ENCODE measurements at places on chromosomes 11 and 22.

DNA sequence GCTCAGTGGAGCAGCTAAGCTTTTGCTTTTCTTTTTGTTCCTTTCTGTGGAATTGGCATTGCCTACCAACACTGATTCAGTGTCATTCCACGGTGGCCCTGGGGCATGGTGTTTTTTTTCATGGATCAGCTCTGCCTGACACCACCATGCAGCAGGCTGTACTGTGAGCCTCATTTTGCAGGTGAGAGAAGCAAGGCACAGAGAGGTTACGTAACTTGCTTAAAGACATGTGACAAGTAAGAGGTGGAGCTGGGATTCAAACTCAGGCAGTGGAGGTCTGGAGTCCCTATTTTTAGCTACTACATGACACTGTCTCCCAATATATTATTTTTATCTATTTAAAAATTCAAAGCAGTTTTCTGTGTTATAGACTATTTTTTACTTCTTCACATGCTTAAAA is 44.4 kb downstream of the APOL3 start:
- DNase-seq = no peak

- DNase-seq = no peak
These were observed 503.2 kb downstream of the OPCML start for GRCh38 chr11:133029107-133029506.

DNA sequence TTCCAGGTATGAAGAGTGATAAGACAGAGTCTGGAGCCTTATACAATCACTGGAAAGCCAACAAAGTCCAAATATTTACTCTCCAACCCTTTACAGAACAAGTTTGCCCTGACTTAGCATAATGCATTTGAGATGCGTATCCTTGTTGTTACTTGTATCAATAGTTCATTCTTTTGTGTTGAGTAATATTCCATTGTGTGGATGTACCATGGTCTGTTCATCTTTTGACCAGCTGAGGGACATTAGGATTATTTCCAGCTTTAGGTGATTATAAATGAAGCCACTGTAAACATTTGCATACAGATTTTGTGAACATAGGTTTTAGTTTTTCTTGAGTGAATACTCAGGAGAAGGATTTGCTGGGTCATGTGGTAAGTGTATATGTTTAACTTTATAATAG is 9.7 kb downstream of the SDHAF2 start:
- DNase-seq = no peak

DNA sequence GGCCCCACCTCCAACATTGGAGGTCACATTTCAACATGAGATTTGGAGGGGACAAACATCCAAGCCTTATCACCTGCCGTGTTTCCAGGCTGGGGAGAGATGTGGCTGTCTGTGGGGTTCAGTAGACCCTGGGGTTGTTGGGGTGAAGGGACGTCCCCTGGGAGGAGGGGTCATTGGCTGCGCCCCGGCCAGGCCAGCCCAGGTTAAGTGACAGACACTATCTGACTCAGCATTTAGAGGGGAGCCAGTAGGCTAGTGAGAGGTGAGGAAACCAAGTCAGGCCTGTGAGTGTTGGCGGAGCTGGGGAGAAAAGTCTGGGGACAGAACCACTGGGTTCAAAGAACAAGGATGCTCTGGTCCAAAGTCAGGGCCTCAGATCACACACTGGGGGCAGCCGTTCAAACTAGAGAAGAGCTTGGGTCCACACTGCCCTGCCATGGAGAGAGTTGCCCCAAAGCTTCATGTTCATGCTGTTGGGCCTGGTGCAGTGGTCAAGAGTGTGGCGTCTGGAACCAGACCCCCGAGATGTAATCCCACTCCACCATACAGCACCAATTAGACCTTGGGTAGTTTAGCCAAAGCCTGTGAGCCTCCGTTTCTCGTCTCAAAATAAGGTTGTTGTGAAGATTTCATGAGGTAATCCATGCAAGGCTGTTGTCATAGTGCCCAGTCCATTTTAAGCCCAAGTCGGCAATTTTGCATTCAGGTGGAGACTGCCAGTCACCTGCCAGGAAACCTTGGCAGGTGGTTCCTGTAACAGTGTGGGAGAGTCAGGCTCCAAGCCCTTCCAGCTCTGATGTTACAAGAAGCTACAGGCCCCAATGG is 1289.6 kb downstream of the TBC1D22A start:
- DNase-seq = no peak

DNA sequence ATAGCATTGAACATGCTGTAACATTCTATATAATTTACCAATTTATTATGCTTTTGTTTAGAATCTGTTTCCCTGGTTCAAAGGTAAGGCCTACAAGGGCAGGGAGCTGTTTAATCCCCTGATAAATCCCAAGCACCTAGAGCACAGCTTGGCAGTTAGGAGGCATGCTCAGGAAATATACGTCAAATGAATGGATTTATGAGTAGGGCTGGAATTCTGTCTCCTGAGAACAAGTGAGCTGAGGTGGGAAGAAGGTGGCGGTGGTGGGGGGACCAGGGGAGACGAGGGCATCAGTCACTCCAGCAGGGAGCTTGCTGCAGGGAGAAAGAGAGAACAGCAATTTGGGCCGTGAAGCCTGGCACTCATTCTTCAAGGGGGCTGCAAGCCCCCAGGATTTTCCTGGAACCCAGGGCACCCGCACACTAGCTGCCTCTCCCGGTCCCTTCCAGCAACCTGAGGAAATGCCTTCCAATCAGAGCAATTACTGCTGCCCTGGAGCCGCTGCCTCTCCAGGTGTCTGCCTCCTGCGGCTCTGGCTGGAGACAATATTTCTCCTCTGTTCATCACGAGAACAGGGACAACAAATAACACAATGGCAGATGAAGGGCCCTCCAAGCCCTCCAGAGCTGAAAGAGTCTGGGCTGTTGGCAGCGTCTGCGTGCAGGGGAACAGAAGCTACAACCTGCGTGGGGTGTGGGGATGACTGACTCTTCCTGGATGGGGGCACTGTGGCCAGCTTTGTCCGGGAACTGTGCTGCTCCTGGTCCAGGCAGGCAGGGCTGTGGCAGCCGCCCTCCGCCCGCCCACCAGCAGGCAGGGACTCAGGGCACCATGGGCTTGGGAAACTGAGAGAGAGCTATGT is 233.4 kb downstream of the ST3GAL4 start:
- DNase-seq = no peak

DNA sequence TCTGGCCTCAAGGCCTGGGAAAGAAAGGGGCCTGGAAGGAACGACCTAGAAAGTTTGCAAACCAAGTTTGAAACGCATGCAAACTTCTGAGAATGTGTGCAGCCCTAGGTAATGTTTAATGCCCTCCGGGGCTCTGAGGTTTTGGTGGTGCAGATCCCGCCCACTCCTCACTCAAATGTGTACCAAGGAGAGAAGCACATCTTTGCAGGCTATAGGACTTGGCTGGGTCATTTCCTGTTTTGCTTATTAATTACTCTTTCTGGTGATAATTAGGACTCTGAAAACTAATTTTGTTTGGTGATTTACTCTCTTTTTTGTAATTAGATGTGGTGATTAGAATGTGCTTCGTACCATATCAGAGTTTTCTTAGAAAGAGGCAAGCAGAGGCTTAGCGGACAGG is 625.9 kb upstream of the CADM1 start:
- no peak for DNase-seq

DNA sequence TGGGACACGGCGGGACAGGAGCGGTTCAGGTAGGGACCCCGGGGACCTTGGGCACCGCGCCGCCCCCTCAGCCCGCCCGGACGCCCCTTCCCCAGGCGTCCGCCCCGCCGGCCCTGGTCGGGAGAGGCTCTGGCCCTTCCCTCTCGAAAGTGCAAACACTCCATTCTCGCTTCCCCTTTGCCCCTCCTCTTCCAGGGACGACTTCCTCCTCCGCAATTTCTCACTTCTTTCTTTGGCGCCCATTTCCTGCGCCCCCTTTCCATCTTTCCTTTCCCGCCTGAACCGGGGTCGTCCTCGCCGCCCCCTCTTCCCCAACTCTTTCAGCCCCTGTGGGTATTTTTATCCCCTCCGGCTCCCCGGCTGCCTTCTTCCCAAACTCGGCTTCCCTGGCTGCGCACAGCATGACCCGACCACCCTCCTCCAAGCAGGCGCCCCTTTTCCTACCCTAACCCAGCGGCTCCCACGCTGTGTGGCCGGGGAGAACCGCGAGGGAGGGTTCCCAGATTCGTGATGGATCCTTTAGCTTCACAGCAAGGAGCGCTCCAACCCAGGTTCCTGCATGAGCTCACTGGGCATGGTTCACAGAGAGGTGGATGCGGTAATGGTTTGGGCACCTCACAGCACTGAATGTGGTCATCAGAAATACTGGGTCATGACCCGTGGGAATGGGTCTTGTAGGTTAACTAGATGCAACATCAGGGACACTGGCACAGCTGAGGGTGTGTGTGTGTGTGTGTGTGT is 689 bp downstream of the RAB39A start:
- DNase-seq = no peak

- DNase-seq = no peak
These were observed 50.5 kb upstream of the AMOTL1 start for GRCh38 chr11:94717667-94718066.

DNA sequence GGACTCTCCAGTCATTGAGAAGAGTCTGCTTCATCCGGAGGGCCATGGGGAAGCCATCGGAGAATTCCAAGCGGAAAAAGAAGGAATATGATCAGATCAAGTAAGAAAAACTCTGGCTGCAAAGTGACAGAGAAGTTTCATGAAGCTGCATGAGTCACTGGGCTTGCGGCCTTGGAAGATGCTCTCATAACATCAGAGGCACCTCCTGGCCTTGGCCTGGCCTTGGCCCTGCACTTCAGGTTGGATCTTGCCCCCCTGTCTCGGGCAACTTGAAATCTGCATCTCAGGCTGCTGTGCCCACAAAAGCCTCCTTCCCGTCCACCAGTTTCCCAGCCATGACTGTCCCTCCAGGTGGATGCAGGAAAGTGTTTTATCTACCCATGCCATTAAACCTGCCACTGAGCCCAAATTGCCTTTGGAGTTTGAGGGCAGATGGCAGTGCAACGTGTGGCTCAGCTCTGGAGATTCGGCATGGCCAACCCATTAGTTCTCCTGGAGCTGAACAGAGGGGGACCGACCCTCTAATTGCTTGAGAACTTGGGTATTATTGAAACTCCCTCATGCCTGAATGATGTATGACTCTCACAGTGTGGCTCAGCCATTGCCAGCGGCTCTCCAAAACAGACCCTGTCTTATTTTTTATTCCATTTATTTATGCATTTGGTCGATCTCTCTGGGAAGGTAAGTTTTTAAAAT is 66.7 kb downstream of the SEZ6L start:
- no peak for DNase-seq

DNA sequence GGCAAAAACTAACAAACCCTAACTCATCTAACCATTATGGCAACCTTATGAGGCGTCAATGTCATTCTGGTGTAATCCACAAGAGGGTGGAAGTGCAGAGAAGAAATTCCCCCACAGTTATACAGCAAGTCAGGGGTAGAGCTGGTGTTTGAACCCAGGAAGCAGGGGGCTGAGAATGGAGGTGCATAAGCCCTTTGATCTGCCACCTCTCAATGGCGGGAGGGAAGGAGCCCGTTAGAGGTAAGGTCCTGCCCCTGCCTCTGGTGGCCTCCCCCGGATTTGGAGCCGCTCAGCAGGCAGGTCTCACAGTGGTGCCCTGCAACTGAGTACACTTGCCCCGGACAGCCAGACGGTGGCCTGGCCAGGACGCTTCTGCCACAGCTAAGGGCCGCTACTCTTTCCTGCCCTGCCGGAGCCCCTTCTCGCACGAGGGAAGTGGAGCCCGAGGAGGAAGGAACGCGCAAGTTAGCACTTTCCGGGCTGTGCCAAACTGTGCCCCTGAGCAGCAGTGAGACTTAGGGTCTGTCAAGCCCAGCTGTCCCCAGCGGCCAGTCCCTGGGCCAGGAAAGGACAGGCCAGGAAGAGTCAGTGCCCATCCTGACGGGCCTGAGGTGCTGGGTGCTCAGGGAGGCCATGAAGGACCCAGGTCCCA is 1.1 kb downstream of the FXYD2 start:
- peak; percentile 23 for DNase-seq

DNA sequence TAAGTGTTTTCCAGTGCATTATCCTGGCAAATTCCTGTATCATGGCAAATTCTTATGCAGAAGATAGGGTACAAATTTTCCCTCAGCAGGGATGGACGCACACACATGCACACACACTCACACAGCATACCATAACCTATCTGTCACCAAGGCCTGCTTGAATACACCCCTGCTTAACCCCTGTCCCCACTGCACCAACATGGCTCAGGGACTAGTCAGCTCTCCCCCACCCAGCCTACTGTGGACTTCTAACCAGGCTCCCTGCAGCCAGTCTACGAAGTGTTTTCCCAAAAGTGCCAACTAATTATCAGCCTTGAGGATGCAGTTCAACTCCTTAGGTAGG is 63.1 kb downstream of the RAB30 start:
- no peak for DNase-seq

- DNase-seq = no peak
These were observed 57.0 kb upstream of the PAK1 start for GRCh38 chr11:77530879-77531278.

DNA sequence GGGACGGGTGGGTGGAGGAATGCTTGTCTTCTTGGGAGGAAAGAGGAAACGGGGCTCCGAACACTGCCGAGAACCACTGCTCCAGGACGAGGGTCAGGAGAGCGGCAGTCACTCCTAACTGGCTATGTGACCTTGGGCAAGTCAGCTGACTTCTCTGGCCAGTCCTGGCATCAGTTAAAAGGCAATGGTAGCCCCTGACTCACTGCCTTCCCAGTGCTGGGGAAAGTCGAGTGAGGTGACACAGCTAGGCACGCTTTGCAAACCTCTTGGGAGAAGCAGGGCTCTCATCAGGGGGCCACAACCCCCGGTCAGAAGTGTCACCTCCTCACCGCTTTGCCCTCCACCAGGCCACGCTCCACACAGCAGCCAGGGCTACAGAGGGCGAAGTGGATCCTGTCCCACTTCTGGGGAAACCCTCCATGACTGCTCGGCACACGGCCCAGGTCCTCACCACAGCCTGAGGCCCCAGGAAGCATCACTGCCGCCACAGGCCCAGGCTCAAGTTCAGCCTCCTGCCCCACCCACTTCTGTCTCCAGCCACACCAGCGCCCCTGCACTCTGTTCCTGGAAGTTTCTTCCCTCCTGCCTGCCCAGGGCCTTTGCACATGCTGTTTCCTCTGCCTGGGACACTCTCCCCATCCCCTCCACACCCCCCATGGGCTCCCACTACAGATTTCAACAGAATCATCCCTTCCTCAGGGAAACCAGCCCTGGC is 16.3 kb downstream of the IL2RB start:
- no peak for DNase-seq

GRCh38 chr22:46934746-46935491 is 172.5 kb downstream of the TBC1D22A start:
- DNase-seq = no peak

DNA sequence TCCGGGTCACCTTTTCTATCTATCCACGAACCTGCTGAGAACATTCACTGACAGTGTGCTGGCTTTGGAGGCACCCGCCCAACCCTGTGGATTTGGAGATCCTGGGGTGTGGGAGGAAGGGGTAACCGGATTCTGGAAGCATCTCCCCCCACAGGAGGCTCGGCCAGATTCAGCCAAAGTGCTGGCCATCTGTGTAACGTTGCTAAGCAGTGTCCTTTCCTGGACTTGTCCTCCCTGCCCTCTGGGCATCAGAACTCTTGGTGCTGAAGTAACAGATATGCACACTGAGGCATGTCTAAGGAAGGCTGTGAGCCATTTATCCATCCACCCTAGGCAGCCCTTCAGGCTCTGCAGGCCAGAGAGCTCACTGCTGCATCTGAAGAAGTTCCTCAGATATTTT is 85.7 kb downstream of the SNX19 start:
- no peak for DNase-seq
